ENCODE measurements at places on chromosomes 6 and 20.

- DNase-seq = no peak
Measured at GRCh38 chr6:159894991-159895390, 4.2 kb downstream of the MAS1 start.

DNA sequence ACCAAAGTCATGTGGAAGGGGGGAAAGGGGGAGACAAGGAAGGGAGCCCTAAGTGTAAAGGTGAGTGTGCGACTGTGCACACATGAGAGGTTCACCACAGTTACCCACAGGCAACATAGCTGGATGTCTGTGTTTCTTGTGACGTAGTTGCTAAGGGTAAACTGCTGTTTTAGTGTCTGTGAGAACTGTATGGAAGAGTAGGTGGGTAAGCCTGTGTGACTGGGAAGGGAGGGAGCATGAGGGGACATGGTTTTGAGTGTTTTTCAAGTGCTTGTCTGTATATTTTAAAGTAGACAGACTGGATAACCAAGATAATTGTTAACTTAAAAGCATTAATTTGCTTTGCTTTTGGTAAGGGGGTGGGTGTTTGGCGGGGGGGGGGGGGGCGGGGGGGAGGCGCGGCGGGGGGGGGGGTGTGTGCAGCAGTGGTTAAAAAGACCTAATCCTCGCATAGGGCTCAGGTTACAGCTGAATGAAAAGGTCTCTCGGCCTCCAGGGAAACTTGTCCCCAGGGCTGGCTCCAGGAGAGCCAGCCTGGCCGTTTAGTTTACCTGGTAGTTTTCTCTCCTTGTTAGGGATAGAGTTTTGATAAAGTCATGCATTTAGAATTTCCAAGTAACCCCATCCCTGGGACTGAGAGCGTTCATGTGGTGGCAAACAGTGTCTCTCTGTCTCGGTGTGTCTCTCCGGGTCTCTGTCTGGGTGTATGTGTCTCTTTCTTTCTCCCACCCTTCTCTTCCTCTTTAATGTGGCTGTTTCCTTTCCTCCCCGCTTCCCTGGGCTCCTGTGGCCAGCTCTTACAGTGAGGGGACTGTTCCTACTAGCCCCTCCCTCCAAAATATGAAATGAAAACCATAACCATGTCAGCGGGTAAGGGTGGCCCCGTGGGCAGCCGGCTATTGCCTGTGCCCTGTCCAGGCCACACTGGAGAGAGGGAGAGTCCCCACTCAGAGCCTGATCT lies 3.4 kb downstream of the SCUBE3 start:
- no peak for DNase-seq

- DNase-seq = peak; percentile 14
Measured at GRCh38 chr6:11876934-11877433, 98.4 kb upstream of the ADTRP start.

- DNase-seq = no peak
Measured at GRCh38 chr6:112931832-112932231, 584.7 kb downstream of the RFPL4B start.

GRCh38 chr6:170083236-170084051 lies 207.4 kb downstream of the DLL1 start:
- DNase-seq = no peak

All from GM18507 (cell line).